DMS53 (cell line): ENCODE measurements at places on chromosomes 12 and 14.
A peak's percentile ranks its signal among the peaks of the same experiment; 100 is the strongest.

- DNase-seq, result peak; percentile 22
Observed at GRCh38 chr12:111268738-111269572, 99.9 kb downstream of the PHETA1 start.

DNA sequence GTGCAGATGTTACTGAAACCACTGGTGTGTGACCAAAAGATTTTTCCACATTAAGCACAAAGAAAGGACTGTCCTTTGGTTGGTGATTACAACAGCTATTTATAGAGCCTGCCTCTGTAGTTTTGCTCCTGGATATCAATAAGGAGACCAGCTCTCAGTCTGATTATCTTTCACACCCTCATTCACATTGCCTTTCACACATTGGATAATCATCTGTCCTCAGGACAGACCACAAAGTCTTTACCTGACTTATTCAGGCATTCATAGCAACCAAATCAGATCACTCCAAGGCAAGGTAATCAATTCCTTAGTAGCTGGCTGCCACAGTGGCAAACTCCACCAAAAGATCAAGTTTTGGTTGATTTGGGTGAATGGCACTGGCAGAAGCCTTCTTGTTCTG, 59.6 kb upstream of the CPSF6 start:
- DNase-seq, result no peak

GRCh38 chr12:95282266-95282665, 64.7 kb downstream of the VEZT start:
- no peak for DNase-seq

DNA sequence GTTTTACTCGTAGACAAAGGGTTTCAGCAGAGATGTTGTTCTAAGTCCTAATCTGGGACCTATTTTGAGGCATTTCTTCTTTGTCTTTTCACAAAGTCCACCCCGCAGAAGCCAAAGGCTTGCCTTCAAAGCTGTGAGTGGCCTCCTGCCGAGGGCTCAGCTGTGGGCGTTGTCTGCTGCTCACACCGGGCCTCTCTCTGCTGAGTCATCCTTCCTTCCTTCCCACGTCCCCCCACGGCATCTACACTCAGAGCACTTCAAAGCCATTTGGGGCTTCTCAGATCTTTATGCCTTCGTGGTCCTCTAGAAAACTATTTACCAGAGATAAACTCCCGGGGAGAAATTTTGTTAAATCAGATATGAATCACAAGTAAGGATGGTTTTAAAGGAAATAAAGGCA, 115.9 kb upstream of the TMPO start:
- DNase-seq, result peak; percentile 60

GRCh38 chr12:2417481-2418160, 364.8 kb downstream of the CACNA1C start:
- DNase-seq, result no peak
